Activated CD4-positive, alpha-beta memory T cell treated with anti-CD3 and anti-CD28 coated beads, Interleukin-2, amount 10 ng/mL, durations not matched to agents 7 days and 5 days (primary cell): ENCODE measurements at places on chromosomes 12 and 14.

DNA sequence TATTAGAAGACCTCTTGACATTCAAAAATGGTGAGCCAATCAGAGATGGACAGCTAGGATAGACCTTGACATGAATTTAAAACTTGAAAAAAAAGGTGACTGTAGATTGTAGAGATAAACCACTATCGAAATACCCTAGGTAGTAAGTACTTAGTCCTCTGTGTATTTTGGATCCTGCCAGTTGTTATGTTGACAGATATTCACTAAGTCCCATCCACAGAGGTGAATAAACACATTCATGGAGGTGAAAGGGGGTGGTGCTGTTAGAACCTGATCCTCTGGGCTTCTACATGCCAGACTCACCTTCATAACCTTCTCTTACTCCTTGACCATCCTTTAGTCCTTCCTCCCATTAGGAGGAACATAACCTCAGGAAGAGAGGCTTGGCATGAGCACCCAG lies 72.3 kb downstream of the OTX2 start:
- no peak for DNase-seq

- no peak for DNase-seq
Measured at GRCh38 chr14:92794547-92794941, 439 bp downstream of the GOLGA5 start.

GRCh38 chr12:13431041-13431440 lies 234.5 kb downstream of the EMP1 start:
- DNase-seq: no peak

GRCh38 chr12:113298861-113299545 lies 35.9 kb downstream of the SLC8B1 start:
- no peak for DNase-seq
